ENCODE measurements at places on chromosomes 16 and 17. TPM values are rescaled to one million over a fixed set of nuclear protein-coding genes. Genes with fewer than 3 reads are reported as not detected.

JPH3 gene
- total RNA-seq: 39.1 TPM

DNA sequence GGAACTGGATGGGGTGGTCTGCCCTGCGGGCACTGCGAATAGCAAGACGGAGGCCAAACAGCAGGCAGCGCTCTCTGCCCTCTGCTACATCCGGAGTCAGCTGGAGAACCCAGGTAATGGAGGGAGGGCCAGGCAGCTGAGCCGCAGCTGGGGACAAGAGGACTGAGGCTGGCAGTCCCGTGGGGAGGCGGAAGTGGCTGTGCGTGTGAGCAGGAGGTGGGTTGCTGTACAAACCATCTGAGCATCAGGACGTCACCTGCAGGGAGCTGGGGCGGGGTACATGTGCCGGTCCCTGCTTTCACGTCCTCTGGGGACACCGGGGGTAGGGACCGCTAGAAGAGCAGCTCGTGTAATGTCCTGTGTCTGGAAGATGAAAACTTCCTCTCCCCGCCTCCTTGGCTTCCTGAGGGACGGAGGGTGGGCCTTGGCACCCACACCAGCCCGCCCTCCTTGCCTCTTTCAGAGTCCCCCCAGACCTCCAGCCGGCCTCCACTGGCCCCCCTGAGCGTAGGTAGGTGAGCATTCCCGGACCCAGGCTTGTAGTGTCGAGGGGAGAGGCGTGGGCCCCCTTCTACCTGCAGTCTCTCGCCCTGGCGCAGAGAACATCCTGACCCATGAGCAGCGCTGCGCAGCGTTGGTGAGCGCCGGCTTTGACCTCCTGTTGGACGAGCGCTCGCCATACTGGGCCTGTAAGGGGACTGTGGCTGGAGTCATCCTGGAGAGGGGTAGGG lies 3.7 kb downstream of the ADAD2 start:
- no peaks in the 10 kb centered on the region for H3K4me1 ChIP-seq
- H3K4me3 ChIP-seq: no peak overlapping the region
- H3K27ac ChIP-seq: no peak overlapping the region
- H3K27me3 ChIP-seq: no peaks in the 10 kb centered on the region
- DNase-seq: no peak

MT3 gene
- not detected for total RNA-seq

- H3K4me3 ChIP-seq: no peak overlapping the region
- DNase-seq: no peak
- H3K27me3 ChIP-seq: no peaks in the 10 kb centered on the region
- peaks cover 2% of the 10 kb centered on the region for H3K4me1 ChIP-seq
Measured at GRCh38 chr17:30389756-30390300, 11.1 kb downstream of the CPD start.

DNA sequence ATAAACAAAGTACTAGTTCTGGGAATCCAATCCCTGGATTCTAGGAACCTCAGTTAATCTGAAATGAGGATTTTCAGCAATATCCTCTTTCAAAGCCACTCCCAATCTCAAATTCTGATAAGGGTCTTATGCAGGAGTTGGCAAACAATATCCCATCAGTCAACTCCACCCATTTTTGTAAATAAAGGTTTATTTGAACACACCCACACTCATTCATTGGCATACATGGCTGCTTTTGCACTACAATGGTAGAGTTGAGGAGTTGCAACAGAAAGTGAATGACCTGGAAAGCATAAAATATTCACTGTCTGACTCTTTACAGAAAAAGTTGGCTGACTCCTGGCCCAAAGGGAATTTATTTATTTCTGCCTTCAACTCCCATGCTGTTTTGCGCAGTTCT lies 157.7 kb upstream of the CDH11 start:
- H3K4me1 ChIP-seq: peaks cover 15% of the 10 kb centered on the region
- no peaks in the 10 kb centered on the region for H3K27me3 ChIP-seq
- DNase-seq: no peak
- H3K36me3 ChIP-seq: no peaks in the 10 kb centered on the region
- H3K27ac ChIP-seq: no peak overlapping the region

- DNase-seq: no peak
- H3K27ac ChIP-seq: no peak overlapping the region
- no peaks in the 10 kb centered on the region for H3K4me1 ChIP-seq
- no peak overlapping the region for H3K4me3 ChIP-seq
Measured at GRCh38 chr17:37769050-37769449, 24.2 kb upstream of the HNF1B start.

DNA sequence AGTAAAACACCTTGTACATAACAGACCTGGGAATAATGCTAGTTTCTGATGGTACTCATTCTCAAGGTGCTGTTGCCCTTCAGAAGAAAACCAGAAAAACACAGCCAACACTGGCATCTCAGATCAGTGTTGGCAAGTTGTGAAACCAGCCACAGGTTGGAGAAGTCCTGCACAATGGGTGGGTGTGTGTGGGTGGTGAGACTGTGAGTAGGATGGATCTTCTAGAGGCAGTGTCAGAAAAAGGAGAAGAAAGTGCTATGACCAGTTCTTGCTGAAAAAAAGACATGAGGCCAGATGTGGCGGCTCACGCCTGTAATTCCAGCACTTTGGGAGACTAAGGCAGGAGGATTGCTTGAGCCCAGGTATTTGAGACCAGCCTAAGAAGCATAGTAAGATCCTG lies 35.2 kb upstream of the SMIM36 start:
- no peak overlapping the region for H3K4me3 ChIP-seq
- H3K27me3 ChIP-seq: no peaks in the 10 kb centered on the region
- no peaks in the 10 kb centered on the region for H3K4me1 ChIP-seq

DNA sequence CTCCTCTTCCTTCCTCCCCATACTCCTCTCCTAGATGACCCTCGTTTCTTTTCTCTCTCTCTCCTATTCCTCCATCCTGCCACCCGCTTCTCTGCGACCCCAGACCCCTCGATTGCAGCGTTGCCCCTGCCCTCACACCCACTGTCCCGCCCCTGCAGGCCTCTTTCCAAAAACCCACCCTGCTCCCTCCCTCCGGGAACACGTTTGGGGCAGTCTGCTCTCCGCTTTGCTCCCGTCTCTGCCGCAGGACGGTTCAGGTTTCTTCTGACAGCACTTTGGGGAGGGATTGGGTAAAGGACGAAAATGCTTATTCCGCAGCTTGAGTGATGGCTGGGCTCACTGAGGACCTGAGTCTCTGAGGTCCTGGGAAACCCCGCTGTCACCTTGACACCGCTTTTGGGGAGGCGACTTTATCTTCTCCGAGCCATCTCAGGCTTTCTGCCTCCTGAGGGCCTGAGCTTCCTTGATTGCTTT lies 690 bp downstream of the NDE1 start:
- peak; percentile 79 for DNase-seq
- no peaks in the 10 kb centered on the region for H3K27me3 ChIP-seq
- peak overlapping the region; percentile 93 for H3K4me3 ChIP-seq
- no peak overlapping the region for H3K27ac ChIP-seq
- H3K4me1 ChIP-seq: no peaks in the 10 kb centered on the region

TBX2 gene
- not detected for total RNA-seq

GRCh38 chr17:49168706-49169105 lies 36.1 kb downstream of the B4GALNT2 start:
- H3K36me3 ChIP-seq: no peaks in the 10 kb centered on the region
- no peaks in the 10 kb centered on the region for H3K4me1 ChIP-seq
- no peaks in the 10 kb centered on the region for H3K27me3 ChIP-seq
- DNase-seq: no peak
- H3K27ac ChIP-seq: no peak overlapping the region

HOXB3 gene
- total RNA-seq: not detected

BTBD17 gene
- total RNA-seq: not detected

GRCh38 chr16:50160495-50161164 lies 7.5 kb downstream of the TENT4B start:
- H3K4me3 ChIP-seq: no peak overlapping the region
- no peak overlapping the region for H3K27ac ChIP-seq
- H3K27me3 ChIP-seq: no peaks in the 10 kb centered on the region
- H3K4me1 ChIP-seq: no peaks in the 10 kb centered on the region
- no peak for DNase-seq

- H3K27ac ChIP-seq: no peak overlapping the region
- H3K27me3 ChIP-seq: no peaks in the 10 kb centered on the region
- H3K4me3 ChIP-seq: no peak overlapping the region
- no peak for DNase-seq
- H3K4me1 ChIP-seq: no peaks in the 10 kb centered on the region
- H3K36me3 ChIP-seq: no peaks in the 10 kb centered on the region
Measured at GRCh38 chr17:20128036-20128667, 119.0 kb downstream of the SPECC1 start.

GRCh38 chr16:14002416-14002990 lies 68.6 kb upstream of the MRTFB start:
- DNase-seq: no peak
- no peaks in the 10 kb centered on the region for H3K27me3 ChIP-seq
- peak overlapping the region; percentile 18 for H3K4me3 ChIP-seq
- H3K4me1 ChIP-seq: no peaks in the 10 kb centered on the region
- H3K27ac ChIP-seq: peak overlapping the region; percentile 84

TNFRSF13B gene
- 1.6 TPM for total RNA-seq

GRCh38 chr17:78885956-78886355 lies 17.0 kb downstream of the CEP295NL start:
- no peaks in the 10 kb centered on the region for H3K27me3 ChIP-seq
- no peak for DNase-seq
- no peak overlapping the region for H3K4me3 ChIP-seq
- no peak overlapping the region for H3K27ac ChIP-seq
- H3K4me1 ChIP-seq: peaks cover 6% of the 10 kb centered on the region
- H3K36me3 ChIP-seq: no peaks in the 10 kb centered on the region

ABCA8 gene
- not detected for total RNA-seq

SLC13A5 gene
- total RNA-seq: 2.4 TPM

MSL1 gene
- total RNA-seq: 108 TPM

PROCA1 gene
- 48.8 TPM for total RNA-seq

AHSP gene
- not detected for total RNA-seq

OR3A3 gene
- total RNA-seq: not detected

MILR1 gene
- 1.2 TPM for total RNA-seq

DNA sequence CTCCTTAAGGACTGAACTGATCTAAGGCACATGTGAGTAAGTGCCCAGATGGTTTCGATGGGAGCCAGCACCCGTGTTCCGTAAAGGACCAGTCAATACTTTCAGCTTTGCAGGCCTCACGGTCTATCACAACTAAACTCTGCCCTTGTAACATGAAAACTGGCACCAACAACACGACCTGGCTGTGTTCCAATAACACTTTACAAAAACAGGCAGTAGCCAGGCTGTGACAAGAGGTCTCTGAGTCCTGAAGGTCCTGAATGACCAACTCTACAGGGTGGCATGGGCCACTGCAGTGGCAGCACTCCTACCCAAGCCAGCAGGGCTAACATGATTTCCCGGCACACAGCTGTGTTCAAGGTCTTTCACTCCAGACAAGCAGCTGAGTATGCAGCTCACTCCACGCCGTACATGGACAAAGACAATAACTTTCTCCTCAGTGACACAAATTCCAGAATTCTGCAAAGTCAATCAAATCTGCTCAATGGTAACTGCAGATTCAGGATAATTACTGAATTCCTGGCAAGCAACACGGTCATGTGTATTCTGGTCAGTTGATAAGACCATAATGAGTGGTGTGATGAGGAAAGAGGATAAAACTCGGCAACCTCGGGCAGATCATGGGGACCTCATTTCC lies 15.3 kb downstream of the NPLOC4 start:
- H3K36me3 ChIP-seq: peaks cover 80% of the 10 kb centered on the region
- no peak for DNase-seq
- H3K4me1 ChIP-seq: no peaks in the 10 kb centered on the region
- no peak overlapping the region for H3K4me3 ChIP-seq

- no peaks in the 10 kb centered on the region for H3K27me3 ChIP-seq
- no peak overlapping the region for H3K27ac ChIP-seq
- H3K4me1 ChIP-seq: no peaks in the 10 kb centered on the region
- H3K4me3 ChIP-seq: no peak overlapping the region
Measured at GRCh38 chr17:2266045-2266864, 37.3 kb downstream of the SMG6 start.

- H3K36me3 ChIP-seq: no peaks in the 10 kb centered on the region
- H3K4me1 ChIP-seq: peaks cover 5% of the 10 kb centered on the region
- no peak overlapping the region for H3K4me3 ChIP-seq
- DNase-seq: no peak
- H3K27ac ChIP-seq: no peak overlapping the region
- H3K27me3 ChIP-seq: no peaks in the 10 kb centered on the region
Measured at GRCh38 chr16:89444151-89444723, 46.1 kb downstream of the ANKRD11 start.

GRCh38 chr16:48361012-48361411 lies 24.2 kb downstream of the SIAH1 start:
- no peak overlapping the region for H3K4me3 ChIP-seq
- no peak for DNase-seq
- H3K36me3 ChIP-seq: peaks cover 51% of the 10 kb centered on the region
- H3K27ac ChIP-seq: no peak overlapping the region
- H3K27me3 ChIP-seq: no peaks in the 10 kb centered on the region

- no peaks in the 10 kb centered on the region for H3K27me3 ChIP-seq
- H3K4me3 ChIP-seq: no peak overlapping the region
- no peak overlapping the region for H3K27ac ChIP-seq
- peaks cover 68% of the 10 kb centered on the region for H3K36me3 ChIP-seq
- no peak for DNase-seq
Measured at GRCh38 chr16:75653922-75654321, 6.3 kb downstream of the TERF2IP start.

- H3K4me1 ChIP-seq: no peaks in the 10 kb centered on the region
- no peak overlapping the region for H3K4me3 ChIP-seq
- DNase-seq: no peak
- no peak overlapping the region for H3K27ac ChIP-seq
Measured at GRCh38 chr17:30176855-30177254, 58.6 kb downstream of the SLC6A4 start.

NPIPB9 gene
- 1.2 TPM for total RNA-seq

DNA sequence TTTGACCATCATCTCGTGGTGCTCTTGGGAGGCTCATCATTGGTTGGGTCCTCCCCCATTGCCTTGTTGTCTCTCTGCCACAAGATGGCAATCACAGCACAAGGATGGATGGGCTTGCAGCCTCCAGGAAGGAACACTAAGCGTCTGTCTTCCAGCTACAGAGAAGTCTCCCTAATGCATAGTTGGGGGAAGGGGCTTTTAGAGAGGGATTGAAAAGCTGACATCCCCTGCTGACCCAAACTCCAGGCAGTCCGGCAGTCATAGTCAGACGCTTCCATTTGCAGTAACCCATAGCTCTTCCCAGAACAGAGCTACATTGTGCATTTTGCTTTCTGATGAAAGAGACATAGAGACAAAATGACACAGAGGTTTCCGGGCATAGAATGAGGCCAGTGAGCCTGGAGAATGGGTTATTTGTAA lies 111.4 kb downstream of the UTP18 start:
- DNase-seq: peak; percentile 92
- no peaks in the 10 kb centered on the region for H3K4me1 ChIP-seq
- H3K36me3 ChIP-seq: no peaks in the 10 kb centered on the region
- H3K4me3 ChIP-seq: no peak overlapping the region
- no peak overlapping the region for H3K27ac ChIP-seq
- H3K27me3 ChIP-seq: no peaks in the 10 kb centered on the region
